ENCODE measurements at places on chromosomes 16 and 17.

GRCh38 chr17:56064506-56064905, 88.8 kb upstream of the ANKFN1 start:
- no peak for DNase-seq

DNA sequence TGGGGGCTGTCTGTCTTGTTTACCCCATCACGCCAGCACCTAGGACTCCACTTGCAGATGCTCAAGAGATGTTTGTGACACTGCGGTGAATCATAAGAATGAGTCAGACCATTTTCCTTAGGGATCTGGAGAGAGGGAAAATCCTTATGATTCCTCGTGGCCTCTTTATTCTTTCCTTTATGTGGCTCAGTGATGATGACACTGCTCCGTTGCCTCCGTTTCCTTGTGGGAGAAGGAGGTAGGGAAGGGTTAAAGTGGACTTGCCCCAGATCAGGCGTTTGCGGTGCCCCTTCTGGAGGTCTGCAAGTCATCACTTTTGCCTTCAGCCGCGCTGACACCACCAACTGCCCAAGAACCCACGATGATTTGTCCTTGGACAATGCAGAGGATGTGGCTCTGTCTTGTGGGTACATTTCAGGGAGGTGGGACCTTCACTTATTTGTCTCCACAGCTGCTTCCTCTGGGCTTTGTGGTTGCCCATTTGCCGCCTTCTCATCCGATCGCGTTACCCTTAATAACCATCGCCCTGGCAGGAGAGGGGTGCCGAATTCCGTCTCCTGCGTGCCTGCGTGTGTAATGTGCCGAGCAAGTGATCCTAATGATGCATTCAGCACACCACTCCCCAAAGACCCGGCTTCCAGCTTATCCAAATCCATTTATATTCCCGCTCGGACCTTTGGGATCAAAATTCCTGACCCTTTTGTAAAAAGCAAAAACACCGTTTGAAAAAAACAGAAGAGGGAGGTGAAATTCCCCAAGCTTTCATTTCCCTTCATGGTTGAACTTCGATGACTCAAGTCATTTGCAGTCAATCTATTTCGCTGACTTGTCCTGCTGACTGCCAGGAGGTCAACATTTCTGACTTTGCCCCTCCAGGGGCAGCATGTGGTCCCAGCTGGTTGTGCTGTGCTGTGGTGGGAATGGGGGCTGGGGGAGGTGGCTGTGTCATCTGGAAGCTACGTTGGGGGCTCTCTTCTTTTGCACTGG, 87.2 kb upstream of the IRX3 start:
- DNase-seq = no peak

- no peak for DNase-seq
Measured at GRCh38 chr16:81526935-81527334, 82.3 kb downstream of the CMIP start.

DNA sequence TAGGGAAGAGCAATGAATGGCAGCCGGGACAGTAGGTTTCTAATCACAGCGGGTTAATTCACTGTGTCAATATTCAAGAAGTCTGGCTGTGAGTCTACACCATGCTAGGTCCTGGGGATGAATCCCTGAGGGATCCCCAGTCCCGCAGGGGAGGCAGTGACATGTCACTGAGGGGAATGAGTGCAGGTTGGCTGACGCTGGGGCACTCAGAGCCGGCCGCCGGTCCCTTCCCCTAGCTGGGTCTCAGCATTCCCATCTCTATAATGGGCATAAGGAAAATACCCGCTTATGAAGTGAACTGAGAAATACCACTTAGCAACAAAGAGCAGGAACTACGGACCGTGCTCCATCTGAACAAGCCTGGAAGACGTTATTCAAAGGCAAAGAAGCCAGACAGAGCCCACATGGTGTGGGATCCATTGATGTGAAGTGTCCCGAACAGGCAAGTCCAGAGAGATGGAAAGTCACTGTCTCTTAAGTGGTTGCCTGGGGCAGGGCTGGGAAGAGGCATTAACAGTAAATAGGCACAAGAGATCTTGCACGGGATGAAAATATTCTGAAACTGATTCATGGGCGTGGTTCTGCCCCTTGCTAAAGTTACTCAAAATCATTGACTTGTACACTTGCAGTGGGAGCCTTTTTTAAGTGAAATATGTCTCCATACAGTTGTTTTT, 31.9 kb downstream of the PPL start:
- no peak for DNase-seq

GRCh38 chr17:73720187-73720834, 76.1 kb upstream of the SDK2 start:
- no peak for DNase-seq

DNA sequence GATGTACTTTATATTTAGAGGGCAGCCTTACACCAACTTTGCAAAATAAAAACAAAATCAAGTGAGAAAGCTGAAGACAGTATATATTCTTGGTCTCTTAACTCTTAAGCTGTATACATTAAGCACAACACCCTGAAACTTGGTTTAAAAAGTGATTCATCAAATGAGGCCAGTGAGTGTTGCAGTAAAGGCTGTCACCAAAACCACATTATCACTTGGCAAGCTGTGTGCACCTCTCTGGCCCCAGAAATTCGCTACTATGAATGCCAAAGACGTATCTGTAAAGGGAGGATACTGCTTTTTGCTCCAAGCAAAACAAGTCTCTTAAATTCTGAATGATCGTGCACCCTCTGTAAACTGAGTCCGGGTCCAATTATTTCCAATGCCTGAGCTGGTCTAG, 163.9 kb downstream of the ZFHX3 start:
- DNase-seq = no peak

GRCh38 chr17:79617304-79617703, 6.5 kb upstream of the RBFOX3 start:
- no peak for DNase-seq

DNA sequence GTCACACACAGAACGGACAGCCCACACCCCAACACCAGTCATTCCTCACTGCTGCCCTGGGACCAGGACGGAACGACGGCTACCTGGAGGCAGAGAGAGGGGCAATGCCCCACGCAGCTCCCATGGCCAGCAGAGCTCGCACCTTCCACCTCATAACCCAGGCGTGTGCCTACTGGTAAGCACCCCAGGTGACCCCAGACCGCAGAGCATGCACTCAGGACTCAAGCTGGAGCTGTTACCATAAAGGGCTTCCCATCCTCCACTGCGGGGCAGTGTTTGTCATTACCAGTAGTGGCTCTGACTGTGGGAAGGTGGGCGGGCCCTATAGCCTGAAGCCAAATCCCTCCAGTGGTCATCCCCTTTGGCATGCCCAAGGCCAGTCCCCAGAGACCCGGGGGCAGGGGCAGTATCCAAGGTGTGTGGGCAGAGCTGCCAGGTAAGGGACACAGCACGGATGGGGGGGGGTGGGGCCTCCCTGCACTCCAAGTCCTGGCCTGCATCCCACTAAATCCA, 4.7 kb upstream of the BCAR1 start:
- DNase-seq = no peak

- no peak for DNase-seq
Measured at GRCh38 chr16:2437032-2437790, 8.0 kb downstream of the CCNF start.

GRCh38 chr16:14307527-14308367, 236.6 kb downstream of the MRTFB start:
- DNase-seq = no peak

- no peak for DNase-seq
Measured at GRCh38 chr17:58741121-58741625, 14.5 kb upstream of the PPM1E start.

DNA sequence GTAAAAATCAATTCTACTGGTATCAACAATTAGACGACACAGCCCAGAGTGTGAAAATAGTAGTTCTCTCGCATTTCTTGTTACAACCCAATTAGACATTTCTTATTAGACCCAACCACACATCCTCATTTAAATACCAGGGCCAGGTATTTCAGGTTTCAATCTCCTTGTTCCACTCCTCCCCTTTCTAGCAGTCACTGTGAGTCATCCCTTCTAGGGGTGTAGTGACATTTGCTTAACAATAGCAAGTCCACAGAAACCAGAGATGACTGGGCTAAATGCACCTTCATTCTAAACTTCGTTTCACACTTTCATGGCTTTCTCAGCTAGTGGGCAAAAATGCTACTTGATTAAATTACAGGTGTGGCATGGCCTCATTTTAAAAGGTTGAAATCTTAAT, 116.9 kb upstream of the CACNG3 start:
- DNase-seq = peak; percentile 22

- no peak for DNase-seq
Measured at GRCh38 chr17:52696362-52696761, 537.8 kb upstream of the CA10 start.

GRCh38 chr16:6694636-6695035, 638.0 kb upstream of the RBFOX1 start:
- DNase-seq = no peak

DNA sequence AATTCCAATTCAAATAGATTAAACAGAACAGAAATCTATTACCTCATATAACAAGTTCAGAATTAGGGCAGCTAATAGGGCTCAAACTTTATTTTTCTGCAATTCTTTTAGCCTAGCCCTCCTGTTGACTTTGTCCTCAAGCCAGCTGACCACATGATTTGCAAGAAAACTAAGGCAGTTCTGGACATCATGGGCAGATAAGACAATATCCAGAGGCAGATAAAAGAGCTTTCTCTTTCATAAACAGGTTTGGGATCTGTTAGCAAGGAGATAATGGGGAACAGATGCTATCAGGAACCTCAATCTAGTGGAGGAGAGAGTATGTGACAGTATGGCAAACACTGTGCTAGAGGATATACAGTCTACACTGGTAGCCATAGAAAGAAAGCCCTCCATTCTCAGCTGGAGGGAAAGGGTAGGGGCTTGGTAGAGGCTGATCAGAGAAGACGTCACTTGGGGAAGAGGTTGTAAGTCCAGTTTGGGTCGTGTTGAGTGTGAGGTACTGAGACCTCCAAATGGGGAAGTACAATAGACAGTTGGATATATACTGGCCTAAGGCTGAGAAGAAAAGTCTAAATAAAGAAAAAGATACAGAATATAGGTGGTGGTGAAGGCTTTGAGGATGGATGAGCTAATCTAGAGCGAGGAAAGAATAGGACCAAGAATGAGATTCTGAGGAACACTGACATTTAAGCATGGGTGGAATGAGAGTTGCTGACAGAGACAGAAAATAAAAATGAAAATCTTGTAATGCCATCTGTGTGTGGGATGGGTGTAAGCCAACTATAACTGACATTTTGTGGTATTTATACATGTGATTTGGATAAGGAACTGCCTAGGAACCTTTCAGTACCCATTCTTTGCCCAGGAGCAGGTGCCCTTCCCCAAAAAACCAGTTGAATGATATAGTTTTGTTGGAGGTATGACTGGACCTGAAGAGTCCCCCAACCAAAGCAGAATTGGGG, 67.4 kb downstream of the CYB561 start:
- no peak for DNase-seq

- DNase-seq = no peak
Measured at GRCh38 chr17:49235896-49236295, 5.3 kb upstream of the PHOSPHO1 start.

DNA sequence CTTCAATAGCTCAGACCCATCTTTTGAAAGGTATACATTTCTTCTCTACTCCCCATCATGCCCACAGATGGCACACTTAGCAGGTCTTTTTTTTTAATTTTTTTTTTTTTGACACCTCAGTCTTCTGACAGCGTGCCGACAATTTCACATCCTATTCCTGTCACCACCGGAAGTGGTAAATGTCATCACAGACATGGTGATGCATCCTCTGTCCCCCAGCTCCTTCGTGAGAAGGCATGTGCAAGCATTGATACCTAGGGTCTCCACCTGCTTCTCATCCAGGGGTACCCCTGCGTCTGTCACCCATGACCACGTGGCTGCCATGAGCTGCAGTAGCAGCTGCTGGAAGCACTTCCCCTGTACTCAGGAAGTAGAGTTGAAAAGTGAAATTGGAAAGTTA, 35.6 kb downstream of the ELAC2 start:
- no peak for DNase-seq

- no peak for DNase-seq
Measured at GRCh38 chr17:9138161-9138717, 116.9 kb downstream of the NTN1 start.

DNA sequence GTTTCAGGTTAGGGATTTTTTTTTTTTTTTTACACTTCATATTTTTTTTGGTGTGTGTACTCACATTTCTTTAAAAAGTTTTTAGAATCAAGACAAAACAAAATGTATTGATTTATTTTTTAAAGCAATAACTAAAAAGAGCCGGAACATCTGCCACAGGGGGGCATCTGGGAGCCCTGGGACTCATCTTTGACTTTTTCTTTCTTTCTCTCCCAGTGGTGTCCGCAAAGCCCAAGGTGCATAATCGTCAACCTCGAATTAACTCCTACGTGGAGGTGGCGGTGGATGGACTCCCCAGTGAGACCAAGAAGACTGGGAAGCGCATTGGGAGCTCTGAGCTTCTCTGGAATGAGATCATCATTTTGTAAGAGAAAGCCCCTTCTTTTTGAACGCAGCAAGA, 36.3 kb downstream of the WWP2 start:
- DNase-seq = no peak

- no peak for DNase-seq
Measured at GRCh38 chr17:75267153-75267410, 3.9 kb downstream of the MIF4GD start.

DNA sequence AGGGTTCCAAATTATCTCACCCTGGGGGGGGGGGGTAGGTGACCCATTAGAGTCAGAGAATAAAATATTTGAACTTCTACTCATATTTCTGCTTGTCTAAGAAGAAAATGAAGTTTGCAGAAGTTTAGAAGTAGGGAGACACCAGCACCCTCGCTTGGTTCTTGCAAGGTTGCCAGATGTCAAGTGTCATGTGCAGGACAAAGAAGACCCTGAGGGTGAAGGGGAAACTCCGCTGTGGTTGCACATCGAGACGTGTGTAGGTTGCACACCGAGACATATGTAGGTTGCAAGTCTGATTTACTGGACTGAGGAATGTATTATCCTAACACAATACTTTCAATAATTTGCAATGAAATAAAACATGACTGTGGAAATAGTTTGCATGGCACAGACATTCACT, 42.4 kb upstream of the IRF8 start:
- DNase-seq = no peak

GRCh38 chr17:78598013-78598471, 20.8 kb upstream of the DNAH17 start:
- DNase-seq = no peak

DNA sequence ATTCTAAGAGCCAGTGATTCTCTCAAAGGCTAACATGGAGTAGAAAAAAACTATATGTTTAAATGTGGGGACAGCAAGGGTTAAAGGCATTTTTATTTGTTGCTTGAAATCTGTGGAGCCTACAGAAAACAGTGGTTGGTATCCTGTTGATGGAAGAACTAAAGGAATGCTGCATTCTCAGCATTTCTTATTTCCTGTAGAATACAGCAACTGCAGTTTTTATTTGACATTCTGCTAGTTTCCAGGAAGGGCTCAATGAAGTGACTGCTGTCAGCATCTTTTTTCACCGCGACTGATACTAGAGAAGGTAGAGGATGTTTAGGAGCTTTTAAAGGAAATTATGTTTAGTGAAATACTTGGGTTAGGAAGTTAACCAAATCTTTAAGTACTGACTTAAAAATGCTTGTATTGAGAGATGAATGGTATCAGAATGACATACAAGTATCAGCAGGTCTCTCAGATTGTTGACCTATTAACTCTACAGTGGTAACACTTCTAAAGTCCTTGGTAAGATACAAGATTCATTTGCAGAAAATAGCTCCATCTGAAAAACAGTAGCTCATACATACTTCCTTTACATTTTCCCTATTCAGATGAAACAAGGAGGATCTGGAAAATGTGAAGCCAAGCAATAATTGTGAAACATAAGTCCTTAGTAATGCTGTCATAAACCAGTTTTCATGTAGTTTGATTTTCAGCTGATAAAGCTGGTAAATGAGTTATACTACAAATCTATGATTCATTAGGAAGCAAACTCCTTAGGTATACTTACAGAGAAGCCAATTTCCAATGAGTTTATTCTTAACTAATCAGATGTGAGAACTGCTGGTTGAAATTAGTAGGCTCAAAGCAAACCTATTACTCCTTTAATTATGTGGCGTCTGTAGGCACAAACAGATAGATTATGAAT, 15.2 kb downstream of the CLTC start:
- no peak for DNase-seq

All from activated naive CD8-positive, alpha-beta T cell treated with anti-CD3 and anti-CD28 coated beads for 36 hours (primary cell).